ENCODE measurements at places on chromosomes 11 and 22.
A peak's percentile ranks its signal among the peaks of the same experiment; 100 is the strongest.

GRCh38 chr11:43547889-43548381 lies 132.6 kb upstream of the HSD17B12 start:
- DNase-seq: peak; percentile 16

GRCh38 chr22:27962268-27963044 lies 43.4 kb upstream of the PITPNB start:
- no peak for DNase-seq

- no peak for DNase-seq
These were observed 52.2 kb downstream of the NFAM1 start for GRCh38 chr22:42379966-42380537.

DNA sequence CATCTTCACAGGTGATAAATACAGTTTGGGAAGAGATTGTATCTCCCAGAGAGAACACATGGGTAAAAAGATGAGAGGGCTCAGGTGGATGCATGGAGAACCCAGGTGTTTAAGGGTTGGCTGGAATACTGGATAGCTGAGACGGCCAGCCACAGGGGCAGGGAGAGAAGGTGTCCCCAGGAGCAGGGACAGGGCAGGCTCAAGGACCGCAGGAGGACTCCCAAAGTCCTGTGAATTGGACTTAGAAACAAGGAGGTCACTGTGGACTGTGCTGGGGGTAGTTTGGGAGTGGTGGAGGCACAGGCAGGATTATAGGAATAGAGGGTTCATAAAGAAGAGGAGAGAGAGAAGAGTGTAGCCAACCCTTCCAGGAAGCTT lies 103.8 kb upstream of the PARVA start:
- no peak for DNase-seq

- DNase-seq: no peak
These were observed 149.8 kb upstream of the MPPED2 start for GRCh38 chr11:30735946-30736345.

GRCh38 chr11:79040348-79040747 lies 400.5 kb downstream of the TENM4 start:
- no peak for DNase-seq

DNA sequence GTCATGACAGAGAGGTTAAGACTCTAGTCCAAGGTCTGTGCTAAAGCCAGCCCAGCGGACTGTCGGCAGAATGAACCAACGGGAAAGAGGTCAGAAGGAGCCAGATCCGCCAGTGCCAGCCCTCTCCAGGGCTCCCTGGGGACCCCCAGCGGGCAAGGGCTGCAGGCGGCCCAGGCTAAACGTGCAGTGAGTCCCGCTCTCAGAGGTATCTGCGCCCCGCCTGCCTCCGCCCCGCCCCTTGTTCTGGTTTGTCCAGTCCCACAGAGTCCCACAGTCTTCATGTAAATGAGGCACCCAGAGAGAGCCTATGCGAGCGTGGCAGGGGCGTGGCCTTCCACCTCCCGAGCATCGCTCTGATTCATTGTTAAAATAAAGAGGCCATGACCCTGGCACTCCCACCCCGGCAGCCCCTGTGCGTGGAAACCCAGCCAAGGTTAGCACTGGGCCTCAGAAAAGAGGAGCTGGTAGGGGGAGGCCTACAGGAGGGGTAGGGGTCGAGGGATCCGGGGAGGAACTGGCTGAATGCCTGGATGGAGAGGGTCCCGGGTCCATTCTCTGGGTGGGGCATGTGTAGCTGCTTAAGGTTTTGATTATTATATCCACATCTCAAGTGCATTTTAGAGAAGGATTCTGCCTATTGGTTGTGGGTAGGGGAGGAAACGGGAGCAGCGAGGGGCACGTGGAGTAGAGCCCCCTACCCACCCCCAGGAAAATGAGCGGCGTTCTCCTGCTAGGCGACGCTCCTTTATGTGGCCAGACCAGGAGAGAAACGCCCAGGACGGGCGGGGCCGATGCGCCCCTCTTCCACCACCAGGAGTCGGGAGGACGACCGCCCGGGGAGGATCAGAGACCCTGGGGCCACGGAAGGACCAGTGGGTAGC lies at the start of gene TRIOBP:
TSS of gene TRIOBP (plus strand) at position 392 of the 881 bp plus-strand sequence. CDS start 4,318 bp downstream, outside the sequence.
- peak; percentile 87 for DNase-seq

DNA sequence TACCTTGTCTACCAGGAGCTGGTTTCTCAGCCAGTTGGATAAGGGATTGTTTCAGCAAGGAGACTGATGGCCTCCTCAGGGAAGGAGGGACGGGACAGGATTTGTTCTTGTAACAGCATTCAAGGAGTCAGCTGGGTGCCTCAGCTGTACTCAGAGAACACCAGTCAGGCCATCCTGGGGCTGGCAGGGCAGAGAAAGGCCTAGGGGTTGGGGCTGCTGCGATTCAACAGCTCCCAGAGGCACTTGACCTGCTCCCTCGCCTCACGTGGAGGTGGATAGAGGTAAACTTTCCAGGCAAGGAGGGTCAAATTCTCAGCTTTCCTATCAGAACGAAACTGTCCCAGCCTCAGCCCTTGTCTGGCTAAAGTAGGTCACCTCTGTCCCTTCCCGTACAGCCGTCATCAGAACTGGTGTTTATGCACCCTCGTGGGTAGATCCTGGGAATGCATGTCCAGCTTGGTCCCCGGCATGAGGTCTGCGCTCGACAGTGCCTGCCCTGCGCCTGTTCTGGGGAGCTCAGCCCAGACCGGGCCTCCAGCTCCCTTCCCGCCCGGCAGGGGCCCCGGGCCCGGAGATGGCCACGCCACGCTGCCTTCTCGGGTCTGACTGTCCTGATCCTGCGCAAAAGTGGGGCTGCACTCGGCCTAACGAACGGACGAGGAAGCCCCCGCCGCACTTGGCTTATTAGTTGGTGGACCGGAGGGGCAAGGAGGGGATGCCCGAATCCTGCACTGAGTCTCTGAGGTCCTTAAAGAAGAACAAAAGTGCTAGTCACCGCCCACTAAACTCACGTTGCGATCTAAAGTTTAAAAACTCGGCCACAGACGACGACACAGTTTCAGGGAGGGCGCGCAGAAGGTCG lies 762 bp upstream of the CCDC134 start:
- peak; percentile 21 for DNase-seq

GRCh38 chr11:13859892-13860291 lies 102.6 kb upstream of the SPON1 start:
- no peak for DNase-seq

Data from stimulated activated CD4-positive, alpha-beta T cell treated with anti-CD3 and anti-CD28 coated beads, Interleukin-4, amount 100 ng/mL, for 1 hour (primary cell).